ENCODE measurements at places on chromosomes 1 and 21.

- DNase-seq = no peak
Observed at GRCh38 chr1:206049293-206049692, 3.7 kb upstream of the RHEX start.

GRCh38 chr1:108142258-108142657 lies 57.9 kb downstream of the SLC25A24 start:
- no peak for DNase-seq

- no peak for DNase-seq
Observed at GRCh38 chr1:58064166-58064565, 482.4 kb downstream of the OMA1 start.

GRCh38 chr1:28521502-28522164 lies 15.8 kb downstream of the RCC1 start:
- no peak for DNase-seq

GRCh38 chr1:43235451-43236121 lies 34.2 kb upstream of the TMEM125 start:
- no peak for DNase-seq

- DNase-seq = no peak
Observed at GRCh38 chr1:119510046-119510445, 3.0 kb downstream of the HSD3B1 start.

GRCh38 chr21:31922881-31923280 lies 50.1 kb downstream of the HUNK start:
- no peak for DNase-seq

- no peak for DNase-seq
Observed at GRCh38 chr1:183551924-183552323, 38.3 kb downstream of the NCF2 start.

DNA sequence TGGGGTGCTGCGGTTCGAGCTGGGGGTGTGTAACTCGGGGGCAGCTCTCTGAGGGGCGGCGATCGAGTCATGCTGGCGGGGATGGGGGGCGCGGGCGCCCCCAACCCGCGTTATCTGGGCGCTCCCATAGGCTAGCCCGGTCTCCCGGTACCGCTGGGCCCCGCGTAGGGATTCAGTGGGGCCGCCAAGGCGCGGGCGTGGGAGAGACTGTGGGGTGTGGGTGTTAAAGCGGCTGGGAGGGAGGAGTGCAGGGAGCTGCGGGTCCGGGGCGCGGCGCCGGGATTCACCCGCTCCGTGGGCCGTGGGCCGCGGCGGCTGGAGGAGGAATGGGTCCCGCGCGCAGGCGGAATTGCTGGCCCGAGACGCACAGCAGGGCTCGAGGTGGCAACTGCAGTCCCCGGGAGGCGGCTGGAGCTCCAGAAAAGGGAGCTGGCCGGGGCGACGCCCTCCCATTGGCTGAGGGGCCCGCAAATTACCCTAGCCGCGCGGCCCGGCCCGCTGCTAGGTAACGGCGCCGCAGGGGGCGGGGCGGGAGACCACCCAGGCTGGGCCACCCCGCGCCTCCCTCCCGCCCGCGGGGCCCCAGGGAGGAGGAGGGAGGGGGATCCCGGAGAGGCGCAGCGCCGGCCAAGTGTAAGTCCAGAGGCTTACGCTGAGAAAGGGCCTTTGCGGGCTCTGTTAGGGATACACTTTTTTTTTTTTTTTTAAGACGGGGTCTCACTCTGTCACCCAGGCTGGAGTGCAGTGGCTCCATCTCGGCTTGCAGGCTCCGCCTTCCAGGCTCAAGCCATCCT lies at the start of gene PTCH2:
TSS of gene PTCH2 (minus strand) at position 392 of the 794 bp plus-strand sequence. CDS start at position 71, 321 bp downstream.
- no peak for DNase-seq

DNA sequence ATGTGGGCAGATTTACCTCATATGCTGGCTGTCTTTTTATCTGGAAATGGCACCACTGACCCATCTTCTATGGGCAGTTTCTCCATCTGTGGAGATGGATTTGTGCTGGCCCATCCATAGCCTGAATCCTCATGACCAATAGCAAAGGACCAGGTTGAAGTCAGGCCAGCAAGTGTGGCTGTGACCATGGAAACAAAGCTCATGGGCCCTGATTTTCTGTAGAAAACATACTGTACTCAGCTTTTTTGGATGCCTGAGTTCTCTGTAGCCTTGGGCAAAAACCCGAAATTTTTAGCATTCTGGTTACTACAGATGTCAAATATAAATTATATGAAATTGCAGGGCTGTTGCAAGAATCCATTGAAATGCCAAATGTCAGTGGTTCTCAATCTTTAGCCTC lies 155.0 kb downstream of the PLXNA2 start:
- DNase-seq = no peak

DNA sequence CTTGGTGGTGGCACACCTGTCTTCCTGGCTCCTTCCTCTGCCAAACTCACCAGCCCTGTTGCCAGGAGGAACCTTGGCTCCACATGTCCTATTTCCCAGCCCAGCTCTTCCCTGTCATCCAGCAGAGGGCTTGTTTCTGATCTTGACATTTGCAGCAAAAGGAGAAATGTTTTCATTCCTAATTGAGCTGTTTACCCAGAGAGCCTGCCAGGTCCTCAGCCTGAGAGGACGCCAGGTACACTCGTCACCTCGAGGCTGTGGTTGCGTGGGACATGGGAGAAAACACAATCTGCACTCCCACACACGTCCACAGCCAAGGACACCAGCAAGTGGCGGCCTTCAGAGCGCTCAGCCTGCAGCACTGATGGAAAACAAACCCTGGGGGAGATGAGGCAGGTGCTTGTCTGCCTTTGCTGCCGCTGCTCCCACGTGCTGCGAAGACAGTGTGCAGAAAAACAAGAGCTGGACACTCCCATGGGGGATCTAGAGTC lies 132.8 kb upstream of the CD34 start:
- no peak for DNase-seq

- DNase-seq = no peak
Observed at GRCh38 chr1:29125237-29125641, 1.5 kb upstream of the TMEM200B start.

GRCh38 chr1:205204552-205204951 lies 7.0 kb downstream of the DSTYK start:
- DNase-seq = no peak

GRCh38 chr21:24042687-24043086 lies 1564.6 kb downstream of the MRPL39 start:
- DNase-seq = no peak

- no peak for DNase-seq
Observed at GRCh38 chr1:92326681-92327080, 27.8 kb downstream of the RPAP2 start.

DNA sequence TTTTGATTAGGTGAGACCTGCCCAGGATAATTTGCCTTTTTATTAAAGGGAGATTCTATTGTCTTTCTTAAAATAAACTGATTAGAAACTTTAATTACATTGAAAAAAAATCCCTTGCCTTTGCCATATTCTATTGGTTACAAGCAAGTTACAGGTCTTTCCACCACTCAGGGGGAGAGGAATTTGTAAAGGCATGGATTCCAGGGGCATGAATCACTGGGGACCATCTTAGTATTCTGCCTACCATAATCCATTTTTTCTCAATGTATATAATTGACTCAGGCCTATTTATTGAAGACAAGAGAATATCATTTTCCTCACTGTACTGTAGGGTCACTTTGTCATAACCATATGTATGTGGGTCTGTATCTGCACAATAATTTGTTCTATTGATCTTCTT lies 124.3 kb upstream of the PDE4B start:
- DNase-seq = no peak

GRCh38 chr1:188689542-188689941 lies 1788.1 kb downstream of the BRINP3 start:
- no peak for DNase-seq

DNA sequence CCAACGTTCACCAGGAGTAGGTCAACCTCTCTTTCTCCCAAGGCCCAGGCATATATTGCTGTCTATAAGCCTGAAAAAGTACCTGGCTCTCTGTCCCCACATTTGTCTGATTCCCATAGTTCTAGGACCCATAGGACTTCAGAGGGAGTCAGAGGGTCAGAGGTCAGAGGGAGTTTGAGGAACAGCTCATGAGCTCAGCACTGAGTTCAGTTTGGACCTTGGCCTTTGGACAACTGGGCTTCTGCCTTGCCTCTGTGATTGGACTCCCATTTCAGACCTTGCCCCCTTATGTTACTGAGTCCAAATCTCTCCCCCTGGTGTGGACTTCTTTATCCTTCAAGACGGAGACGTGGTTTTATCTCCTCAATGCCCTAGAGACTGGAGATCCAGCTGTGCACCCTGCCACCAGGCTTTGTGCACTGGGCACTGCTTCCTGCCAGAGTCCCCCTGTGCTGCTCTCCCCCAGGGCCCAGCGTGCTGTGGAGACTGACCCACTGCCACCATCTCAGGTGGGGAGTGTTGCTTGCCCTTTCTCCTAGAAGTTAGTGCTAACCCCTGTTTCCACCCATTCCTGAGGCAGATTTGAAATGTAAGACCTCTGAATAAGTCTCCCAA lies 3.2 kb downstream of the CTSE start:
- DNase-seq = no peak

DNA sequence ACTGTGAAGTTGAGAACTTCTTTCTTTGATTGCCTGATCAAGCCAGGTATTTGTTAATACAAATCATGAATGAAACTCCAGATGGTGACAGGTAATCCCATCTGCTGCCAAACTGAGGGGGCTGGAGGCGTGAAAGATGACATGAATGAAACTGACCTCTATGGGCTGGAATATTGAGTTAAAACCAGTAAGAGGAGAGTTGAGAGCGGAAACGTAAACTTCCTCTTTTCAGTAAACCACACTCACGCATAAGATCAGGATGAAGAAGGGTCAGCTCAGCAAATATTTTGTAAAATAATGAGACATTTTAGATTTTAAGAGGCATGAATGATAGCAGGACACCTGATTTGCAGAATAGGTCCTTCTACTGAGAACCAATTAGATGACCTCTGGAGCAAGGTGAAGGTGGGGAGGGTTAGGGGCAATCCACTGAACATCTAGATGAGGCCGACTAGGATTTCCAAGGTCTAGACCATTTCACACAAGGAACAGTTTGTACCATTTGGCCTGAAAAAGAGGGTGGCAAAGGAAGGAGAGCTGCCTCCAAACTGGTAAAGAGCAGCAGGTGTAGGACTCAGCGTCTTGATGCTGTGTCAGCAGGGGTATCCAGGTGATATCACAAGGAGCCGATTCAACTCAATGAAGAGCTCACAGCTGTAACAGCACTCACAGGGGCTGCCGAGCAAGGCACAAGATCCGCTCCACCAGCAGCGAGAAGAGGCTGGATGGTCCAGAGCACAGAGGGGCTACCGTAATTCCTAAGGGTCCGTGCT lies 132.6 kb downstream of the NTPCR start:
- no peak for DNase-seq
